CD14-positive monocyte (primary cell): ENCODE measurements at places on chromosomes 2 and 18.

- no peak for DNase-seq
These were observed 42.8 kb downstream of the NRP2 start for GRCh38 chr2:205725059-205725458.

DNA sequence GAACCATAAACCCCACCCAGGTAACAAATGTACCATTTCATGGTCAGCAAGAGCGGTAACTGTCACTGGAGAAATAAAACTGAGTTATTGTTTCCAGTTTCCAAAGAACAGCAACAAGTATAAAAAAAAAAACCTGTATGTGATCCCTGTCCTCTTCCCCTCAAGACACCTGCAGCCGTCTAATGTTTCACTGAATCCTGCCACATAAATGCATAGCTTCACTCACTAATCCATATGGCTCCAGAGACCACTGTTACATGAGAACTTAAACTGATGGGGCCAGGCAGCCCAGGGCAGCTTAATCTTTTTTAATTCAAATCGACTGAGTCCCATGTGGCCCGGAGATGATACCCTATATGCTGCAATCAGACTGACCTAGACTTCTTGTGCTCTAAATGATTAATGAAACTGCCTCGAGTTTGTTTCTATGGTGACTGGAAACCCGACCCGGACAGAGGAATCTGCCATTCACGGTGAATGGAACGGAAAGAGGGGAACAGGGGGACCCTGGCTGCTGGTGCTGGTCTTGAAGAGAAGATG lies 60.9 kb upstream of the SIX2 start:
- DNase-seq, result no peak

- DNase-seq, result no peak
These were observed 179.3 kb downstream of the FIGN start for GRCh38 chr2:163556511-163556910.

GRCh38 chr18:9184998-9185613 lies 48.5 kb downstream of the ANKRD12 start:
- DNase-seq, result no peak

DNA sequence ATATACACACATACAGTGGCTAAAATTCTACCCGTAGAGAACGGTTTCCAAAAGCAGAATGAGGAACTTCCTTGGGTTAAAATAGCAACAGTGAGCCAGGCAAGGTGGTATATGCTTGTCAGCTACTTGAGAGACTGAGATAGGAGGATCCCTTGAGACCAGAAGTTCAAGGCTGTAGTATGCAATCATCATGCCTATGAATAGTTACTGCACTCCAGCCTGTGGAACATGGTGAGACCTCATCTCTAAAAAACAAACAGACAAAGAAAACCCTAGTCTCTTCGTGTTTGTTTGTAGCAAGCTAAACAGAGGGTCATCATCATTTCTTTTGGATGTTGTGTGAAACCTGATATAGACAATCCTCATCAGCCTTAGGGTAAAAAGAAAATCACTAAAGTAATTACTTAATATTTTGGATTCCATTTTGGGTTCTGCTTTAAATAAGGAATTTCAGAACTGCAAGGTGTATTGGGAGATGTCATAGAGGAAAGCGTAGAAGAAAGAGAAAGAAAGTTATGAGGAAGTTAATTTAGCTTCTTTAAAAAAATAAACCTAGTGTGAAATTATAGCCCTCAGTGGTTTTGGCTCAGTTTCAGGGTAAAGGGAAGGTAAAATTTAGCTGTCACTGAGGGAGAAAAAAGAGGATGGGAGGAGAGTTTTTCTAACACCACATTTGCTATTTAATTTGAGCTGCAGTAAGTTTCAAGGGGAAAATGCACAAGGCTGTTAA lies 46.5 kb downstream of the PLEK start:
- DNase-seq, result no peak

GRCh38 chr2:158772306-158773078 lies 22.6 kb upstream of the DAPL1 start:
- no peak for DNase-seq

- no peak for DNase-seq
These were observed 138.8 kb downstream of the ATAD2B start for GRCh38 chr2:23788100-23788499.

- DNase-seq, result no peak
These were observed 76.5 kb downstream of the CCDC102B start for GRCh38 chr18:68874361-68874760.

GRCh38 chr2:7572450-7572849 lies 655.2 kb downstream of the RNF144A start:
- no peak for DNase-seq

DNA sequence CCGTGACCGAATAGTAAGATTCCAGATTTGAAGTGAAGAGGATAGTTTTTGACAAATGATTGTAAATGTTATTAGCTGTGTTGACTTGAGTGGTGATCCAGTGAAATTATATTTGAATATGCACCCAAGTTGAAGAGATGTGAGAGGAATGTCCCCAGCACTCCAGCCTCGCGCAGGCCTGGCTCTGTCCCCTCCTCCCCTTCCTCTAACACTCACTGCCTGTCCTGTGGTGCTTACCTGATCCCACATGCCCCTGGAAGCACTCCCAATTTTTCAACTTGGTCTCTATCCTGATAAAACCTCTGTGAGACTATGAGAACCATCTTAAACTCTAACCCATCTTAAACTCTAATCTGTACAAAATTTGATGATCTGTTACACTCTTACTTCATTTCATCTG lies 154.7 kb upstream of the LRP1B start:
- DNase-seq, result no peak

DNA sequence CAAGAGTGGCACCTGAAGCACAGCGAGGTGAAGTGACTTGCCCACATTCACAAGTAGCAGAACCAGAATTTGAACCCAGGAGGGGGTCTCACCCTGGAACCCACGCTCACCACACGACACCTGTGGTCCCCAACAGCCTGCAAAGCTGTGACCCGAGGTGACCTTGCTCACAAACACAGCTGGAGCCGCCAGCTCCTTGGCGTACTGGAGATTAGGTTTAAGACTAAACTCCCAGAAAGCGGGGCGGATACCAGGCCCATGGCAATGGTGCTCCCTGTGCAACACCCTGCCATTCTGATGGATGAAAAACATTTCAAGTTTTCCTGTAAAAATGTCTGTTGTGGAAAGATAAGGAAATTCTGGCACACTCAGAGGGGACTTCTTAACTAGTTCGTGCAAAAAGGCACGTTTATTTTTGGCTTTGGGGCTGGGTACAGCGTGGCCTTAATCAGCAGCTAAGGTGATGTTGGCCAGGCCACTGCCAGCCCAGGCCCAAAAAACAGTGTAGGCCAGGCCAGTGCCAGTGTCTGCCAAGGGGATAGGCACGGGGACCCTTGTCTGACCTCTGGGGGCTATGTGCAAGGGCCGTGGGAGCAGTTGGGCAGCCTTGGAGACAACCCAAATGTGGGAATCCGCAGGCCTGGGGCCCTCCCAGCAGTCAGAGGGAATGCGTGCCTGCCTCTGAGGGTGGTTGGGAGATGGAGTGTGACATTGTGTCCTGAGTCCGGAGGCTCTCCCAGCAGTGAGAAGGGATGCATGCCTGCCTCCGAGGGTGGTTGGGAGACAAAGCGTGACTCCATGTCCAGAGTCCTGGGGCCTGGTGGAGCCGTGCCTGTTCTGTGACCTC lies 185.0 kb upstream of the HS6ST1 start:
- DNase-seq, result no peak

DNA sequence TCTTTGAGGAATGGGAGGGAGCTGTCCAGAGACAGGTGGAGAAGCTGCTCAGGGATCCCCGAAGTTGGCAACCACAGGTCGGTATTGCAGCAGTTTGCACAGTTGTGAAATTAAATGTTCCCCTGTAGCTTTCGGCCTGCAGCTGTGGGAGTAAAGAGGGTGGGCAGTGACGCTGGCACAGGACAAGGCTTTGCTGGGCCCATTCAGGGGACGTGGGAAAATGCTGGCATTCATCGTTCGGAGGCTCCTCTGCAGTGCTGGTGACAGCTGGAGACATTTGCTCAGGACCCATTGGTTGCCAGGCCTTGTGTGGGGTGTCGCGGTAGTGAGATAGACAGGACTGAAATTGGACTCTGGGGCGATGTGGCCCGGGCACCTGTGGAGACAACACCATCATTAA lies 173.7 kb downstream of the MYCN start:
- DNase-seq, result no peak

DNA sequence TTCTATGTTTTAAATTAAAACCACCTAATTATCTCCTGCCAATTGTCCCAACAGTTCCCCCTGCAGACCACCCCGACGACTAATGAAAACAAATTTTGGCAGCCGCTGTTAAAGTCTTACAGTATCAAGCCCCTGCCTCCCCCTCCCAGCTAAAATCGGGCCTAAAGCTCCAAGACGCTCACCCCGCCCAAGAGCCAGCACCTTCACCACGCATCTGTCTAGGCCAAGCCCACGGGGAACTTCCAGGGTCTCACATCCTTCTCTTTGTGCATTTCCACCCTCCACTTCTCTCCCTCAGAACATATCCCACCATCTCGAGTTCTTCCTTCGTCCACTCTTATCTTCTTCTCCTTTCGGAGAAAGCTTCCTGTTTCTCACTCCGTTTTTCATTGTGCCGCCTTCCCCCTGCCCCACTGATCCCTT lies 445 bp downstream of the PRPF40A start:
- no peak for DNase-seq

DNA sequence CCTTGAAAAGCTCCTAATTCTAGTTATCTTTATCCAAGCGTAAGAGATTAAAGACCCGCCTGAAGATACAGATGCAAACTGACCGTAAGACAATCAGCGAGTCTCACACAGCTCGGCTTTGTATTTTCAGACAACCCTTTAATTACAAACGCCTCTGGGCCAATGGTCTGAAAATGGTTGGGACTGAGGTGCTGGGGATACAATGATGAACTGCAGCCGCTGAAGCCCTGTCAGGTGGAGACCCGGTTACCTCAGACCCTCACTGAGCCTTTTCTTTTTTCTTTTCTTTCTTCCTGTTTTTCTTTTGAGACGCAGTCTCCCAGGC lies 715 bp upstream of the CFAP36 start:
- DNase-seq, result peak; percentile 5

- no peak for DNase-seq
These were observed 12.6 kb downstream of the ATP6V1C2 start for GRCh38 chr2:10733980-10734379.

- DNase-seq, result no peak
These were observed 359.4 kb upstream of the DSEL start for GRCh38 chr18:67875944-67876343.

DNA sequence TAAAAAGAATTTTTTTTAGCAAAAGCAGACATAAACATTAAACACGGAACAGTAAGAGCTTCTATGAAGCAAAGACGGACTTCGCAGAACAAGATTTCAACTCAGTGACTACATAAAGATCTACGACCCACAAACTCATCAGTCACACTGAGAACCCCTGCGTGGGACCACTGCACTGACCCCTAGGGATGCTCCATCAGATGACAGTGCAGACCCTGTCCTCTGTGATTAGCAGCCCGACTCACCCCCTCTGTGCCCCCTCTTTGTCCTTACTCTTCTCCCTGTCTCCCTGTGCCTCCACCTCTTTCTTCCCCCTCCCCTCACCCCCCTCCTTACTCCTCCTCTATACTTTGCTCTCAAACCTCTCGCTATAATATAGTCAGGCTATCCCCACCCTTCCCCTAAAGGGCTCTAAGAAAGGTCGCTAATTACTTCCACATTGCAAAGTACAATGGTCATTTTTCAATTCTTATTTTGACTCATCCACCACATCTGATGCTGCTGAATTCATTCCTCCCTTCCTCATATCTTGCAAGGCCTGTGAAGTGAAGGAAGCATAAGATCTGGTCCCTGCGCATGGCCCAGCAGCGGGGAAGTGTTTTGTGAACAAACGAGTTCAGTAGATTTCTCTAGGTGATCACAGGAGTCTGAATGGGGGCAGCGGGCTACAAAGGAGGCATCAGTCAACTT lies 89.3 kb downstream of the CABYR start:
- no peak for DNase-seq

DNA sequence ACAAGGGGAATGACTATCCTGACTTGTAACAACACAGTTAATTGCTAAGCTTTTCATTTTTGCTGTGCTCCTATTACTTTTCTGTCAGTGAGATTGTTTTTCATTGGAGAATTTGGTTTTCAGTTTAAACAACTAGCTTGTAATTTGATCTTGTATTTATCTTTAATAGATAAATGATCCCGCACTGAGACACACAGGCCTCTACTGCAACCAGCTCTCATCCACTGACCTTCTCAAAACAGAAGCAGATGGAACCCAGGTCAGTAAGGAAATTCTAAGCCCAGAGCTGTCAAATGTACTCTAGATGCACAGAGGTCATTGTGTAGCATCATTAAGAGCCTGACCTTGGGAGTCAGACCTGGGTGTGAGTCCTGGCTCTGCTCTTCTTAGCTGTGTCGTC lies 30.7 kb downstream of the PTRHD1 start:
- no peak for DNase-seq

- no peak for DNase-seq
These were observed 349.7 kb upstream of the GALNT5 start for GRCh38 chr2:156907806-156908205.

- no peak for DNase-seq
These were observed 8.2 kb downstream of the ADAM17 start for GRCh38 chr2:9547262-9547991.

- no peak for DNase-seq
These were observed 14.5 kb downstream of the LRRTM4 start for GRCh38 chr2:77507657-77508056.

DNA sequence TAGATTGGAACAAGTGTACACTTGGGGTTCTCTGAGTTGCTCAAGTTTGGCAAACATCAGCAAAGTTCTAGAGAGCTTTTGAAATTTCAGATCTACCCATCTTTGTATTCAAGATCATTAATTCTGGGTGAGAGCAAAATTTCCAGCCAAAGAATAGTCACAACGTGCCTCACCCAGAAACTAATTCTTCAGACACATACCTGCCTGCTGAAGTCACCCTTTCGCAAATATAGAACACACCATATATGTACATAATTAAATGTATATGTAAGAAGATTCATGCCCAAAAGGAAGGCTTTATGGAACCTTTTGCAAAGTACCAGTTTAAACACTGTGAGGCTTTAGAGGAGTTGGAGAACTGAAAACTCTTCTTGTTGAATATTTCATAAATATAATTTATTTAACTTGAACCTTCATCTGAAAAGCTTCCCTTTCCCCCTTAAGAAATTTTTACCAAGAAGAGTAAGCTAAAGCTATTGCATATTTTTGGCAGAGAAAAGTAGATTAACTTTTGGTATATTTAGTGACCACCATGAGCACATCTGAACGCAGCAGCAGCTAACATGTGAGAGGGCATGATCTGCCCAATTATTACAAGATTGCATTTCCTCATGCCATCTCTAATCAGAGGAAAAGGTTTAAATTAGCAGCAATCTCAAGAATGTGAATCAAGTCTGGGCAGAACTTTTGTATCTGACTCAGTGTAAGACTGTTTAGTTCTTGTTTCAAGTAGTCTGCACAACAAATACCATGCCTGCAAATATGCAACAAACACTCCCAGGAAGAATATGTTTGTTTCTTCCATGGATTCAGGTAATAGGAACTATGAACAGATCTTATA lies 8.2 kb downstream of the RND3 start:
- DNase-seq, result no peak

- peak; percentile 9 for DNase-seq
These were observed 48.9 kb downstream of the TSN start for GRCh38 chr2:121804340-121804739.

GRCh38 chr2:8409461-8410260 lies 272.2 kb upstream of the ID2 start:
- DNase-seq, result peak; percentile 46
